ENCODE measurements at places on chromosomes 7 and 10.

GRCh38 chr7:2613098-2613930, 18.5 kb upstream of the TTYH3 start:
- no peak for DNase-seq

- DNase-seq, result no peak
These were observed 299.2 kb downstream of the IPMK start for GRCh38 chr10:57968328-57969016.

DNA sequence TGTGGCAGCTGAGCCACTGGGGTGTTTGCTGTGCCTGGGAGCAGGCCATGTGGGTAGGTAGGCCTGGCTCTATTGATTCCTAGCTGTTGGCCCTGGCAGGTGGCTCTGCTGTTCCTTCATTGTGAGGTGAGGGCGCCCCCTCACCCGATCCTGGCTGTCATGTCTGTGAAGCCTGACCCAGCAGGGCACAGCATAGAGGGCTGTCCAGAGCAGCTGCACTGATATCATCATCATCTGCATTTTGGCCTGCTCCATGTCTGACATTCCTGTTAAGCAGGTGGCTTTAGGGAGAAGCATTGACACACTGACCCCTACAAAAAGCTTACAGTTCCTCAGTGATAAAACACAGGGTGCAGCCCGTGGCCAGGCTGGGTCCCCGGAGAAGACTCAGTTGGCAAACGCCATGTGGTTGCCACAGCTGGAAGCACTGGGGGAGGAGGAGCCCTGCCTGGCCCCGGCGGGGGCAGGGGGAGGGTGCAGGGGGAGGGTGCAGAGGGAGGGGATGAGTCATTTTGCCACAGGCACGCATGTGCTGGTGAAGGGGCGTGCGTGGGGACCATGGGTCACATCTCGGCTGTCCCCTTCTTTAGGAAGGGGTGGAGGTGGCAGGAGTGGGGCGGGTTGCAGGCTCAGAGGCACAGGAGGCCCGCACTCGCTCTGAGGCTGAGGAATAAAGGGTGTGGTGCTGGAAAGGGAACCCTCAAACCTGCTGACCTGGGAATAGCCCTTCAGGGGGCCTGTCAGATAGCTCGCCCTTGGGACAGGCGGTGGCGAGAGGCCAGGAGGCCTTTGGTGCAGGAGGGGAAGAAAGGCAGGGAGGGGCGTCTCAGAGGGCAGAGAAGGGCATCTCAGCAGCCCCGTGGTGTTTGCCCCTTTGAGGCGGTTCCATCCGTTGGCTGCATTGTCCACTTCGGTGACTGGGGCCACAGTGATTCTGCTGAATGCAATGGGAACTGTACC, 31.6 kb downstream of the IKZF1 start:
- peak; percentile 86 for DNase-seq

DNA sequence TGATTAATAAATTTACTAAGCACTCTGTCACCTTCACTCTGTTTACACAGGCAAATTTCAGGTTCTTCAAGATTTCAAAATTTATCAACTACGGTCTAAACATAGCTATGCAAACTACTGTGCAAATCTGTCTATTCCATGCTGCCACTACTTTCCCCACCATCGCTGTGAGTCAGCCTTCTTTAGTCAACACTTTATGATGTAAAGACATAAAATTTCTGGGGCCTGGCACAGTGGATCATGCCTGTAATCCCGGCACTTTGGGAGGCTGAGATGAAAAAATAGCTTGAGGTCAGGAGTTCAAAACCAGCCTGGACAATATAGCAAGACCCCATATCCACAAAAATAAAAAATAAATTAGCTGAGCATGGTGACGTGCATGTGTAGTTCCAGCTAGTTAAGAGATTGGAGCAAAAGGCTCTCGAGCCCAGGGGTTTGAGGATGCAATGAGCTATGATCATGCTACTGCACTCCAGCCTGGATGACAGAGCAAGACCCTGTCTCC, 42.6 kb downstream of the CNOT4 start:
- DNase-seq, result no peak

DNA sequence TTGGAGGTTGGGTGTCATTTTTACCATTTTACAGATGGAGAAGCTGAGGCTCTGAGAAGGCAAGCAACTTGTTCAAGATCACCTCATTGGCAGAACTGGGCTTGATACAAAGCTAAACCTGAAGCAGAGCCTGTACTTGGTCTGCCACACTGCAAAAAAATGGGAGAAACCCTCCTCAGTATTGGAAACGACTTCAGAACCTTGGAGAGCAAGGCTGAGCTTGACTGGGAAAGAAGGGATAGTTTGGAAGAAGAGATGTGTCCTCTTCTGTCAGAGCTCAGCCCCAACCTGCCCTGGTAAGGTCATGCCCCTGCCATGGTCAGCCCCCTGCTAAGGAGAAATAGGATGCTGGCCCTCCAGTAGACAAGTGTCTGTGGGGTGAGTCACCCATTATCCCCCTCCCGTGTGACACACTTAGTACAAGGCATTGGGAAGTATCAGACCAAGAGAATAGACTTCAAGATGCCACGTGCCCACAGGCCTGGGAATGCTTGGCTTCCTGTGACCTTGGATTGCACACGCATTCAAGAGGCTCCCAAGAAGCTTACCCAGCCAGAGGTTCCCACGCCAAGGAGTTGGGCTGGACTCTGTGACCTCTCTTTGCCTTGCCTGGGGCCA, 56.2 kb upstream of the SMNDC1 start:
- DNase-seq, result no peak

Measured in SK-N-DZ (cell line).